ENCODE measurements at places on chromosomes 4 and X.

GRCh38 chr4:1414831-1415680 lies 8.8 kb upstream of the NKX1-1 start:
- no peak for DNase-seq

- DNase-seq, result no peak
Measured at GRCh38 chr4:3314706-3315260, 22.0 kb downstream of the RGS12 start.

- DNase-seq, result no peak
Measured at GRCh38 chr4:11603591-11604194, 175.0 kb upstream of the HS3ST1 start.

- DNase-seq, result no peak
Measured at GRCh38 chrX:54695816-54696487, 102.1 kb downstream of the ITIH6 start.

GRCh38 chr4:67933755-67934154 lies 29.5 kb downstream of the TMPRSS11A start:
- no peak for DNase-seq

DNA sequence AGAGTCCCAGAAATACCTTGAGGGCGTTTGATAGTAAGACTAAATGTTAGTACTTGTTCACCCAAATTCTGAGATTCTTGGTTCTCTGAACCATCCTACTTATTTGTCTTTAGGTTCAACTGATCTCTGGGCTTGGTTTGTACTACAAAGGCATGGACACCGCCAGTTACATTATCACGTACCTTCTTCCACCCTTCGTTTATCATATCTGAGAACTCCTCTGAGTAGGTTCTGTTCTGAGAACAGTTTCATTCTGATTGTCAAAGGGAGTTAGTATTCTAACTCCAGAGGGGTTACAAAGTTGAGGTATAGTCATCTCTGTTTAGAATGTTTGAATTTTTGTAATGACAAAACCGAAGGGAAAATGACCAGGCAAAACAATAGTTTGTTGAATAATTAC lies 19.3 kb downstream of the ZFX start:
- no peak for DNase-seq

- DNase-seq, result no peak
Measured at GRCh38 chr4:6647582-6648230, 7.2 kb downstream of the MRFAP1 start.

DNA sequence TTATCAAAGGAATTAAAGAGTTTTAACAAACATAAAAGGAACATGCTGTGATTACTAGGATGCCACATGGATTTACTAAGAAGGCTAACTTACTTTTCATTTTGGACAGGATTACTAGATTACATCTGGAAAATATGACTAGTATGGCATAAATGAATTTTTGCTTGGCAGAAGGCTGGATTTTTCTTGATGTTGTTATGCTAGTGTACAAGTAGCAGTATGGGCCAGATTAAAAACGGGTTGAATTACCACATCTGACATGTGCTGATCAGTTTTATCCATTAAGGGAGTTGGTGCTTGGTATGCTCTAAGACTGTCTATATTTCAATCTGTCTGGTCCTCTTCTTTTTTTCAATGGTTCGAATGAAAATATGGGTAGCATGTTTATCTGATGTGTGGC lies 70.5 kb downstream of the JADE1 start:
- no peak for DNase-seq
